ENCODE measurements at places on chromosomes 7 and 10.

DNA sequence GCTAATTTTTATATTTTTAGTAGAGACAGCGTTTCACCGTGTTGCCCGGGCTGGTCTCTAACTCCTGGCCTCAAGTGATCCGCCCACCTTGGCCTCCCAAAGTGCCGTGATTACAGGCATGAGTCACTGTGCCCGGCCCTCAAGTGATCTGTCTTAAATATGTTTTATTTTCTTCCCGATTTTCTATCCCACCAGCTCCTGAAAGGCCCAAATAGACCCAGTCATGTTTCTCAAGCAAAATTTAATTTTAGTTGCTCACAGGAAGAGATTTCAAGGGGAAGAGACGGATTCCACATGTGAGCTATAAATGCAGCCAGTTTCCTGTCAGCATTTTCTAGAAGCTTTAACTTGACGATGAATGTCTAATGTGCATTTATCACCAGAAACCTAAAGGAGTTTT, 12.0 kb downstream of the DENND10 start:
- DNase-seq, result no peak

- no peak for DNase-seq
These were observed 745.2 kb downstream of the AUTS2 start for GRCh38 chr7:70343519-70343918.

- DNase-seq, result no peak
These were observed 11.7 kb downstream of the HUS1 start for GRCh38 chr7:47967708-47968107.

- DNase-seq, result no peak
These were observed 251.6 kb downstream of the ZWINT start for GRCh38 chr10:56109454-56109853.

- no peak for DNase-seq
These were observed 35.1 kb downstream of the GCC1 start for GRCh38 chr7:127550247-127550646.

DNA sequence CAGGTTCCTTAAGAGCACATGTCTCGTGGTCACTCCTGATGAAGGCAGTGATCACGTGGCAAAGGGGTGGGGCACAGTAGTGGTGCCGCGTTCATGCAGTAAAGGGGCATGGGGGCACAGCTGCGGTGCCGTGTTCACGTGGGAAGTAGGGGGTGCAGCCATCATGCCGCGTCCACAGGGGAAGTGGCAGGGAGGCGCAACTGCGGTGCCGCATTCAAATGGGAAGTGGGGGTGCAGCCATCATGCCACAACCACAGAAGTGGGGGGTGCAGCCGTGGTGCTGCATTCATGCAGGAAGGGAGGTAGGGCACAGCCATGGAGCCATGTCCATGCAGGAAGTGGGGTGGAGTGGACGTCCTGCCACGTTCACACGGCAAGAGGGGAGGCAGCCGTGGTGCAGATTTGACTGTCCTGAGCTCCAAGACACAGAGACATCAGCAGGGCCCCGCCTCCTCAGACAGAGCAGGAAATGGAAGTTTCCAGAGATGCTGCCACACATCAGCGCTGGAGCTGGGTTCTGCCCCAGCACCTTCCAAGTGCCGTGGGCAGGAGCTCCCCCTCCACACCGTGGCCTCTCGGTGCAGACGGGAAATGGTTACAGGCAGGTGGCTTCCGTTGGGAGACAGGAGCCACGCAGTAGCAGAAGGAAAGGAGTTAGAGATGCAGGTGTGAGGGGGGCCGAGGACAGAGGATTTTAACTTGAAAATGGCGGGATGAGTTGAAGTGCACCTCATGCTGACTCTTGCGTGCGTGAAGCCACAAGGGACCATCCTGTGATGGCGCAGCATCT, 95.0 kb upstream of the DDC start:
- DNase-seq, result peak; percentile 24
